Suprapubic skin (tissue), 4 donors: ENCODE measurements at places on chromosomes 2 and 18. TPM values are rescaled to one million over a fixed set of nuclear protein-coding genes. Genes with fewer than 3 reads are reported as not detected.

Gene ATP8B1
- total RNA-seq: 21.5 TPM

Gene FTCDNL1
- total RNA-seq: 7.2 TPM

Gene MYOM1
- 2.1 TPM for total RNA-seq

Gene CD302
- total RNA-seq: 13.9 TPM

Gene CNRIP1
- total RNA-seq: 13.5 TPM

Gene FBLN7
- 5.8 TPM for total RNA-seq

Gene COLEC11
- not detected for total RNA-seq

DNA sequence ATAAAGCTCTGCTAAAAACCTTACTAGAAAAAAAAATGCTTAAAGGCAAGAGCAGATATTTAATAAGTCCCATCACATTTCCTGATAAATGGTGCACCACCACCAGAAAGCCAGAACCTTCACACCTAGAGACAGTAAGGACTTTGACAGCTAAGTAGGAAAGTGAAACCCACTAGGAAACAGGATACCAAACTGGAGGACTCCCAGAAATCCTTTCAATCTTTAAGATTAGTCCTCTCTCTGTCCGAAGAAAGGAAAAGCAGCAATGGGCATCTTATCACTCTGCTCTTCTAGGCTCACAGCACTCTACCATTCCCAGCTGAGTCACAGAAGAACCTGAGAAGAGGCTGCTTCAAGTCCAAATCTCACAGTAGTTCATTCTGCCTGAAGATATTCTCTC is 3.7 kb downstream of the DYM start:
- DNase-seq: no peak
- peaks cover 24% of the 10 kb centered on the region for H3K4me1 ChIP-seq
- no peaks in the 10 kb centered on the region for H3K36me3 ChIP-seq
- no peak overlapping the region for H3K27ac ChIP-seq

DNA sequence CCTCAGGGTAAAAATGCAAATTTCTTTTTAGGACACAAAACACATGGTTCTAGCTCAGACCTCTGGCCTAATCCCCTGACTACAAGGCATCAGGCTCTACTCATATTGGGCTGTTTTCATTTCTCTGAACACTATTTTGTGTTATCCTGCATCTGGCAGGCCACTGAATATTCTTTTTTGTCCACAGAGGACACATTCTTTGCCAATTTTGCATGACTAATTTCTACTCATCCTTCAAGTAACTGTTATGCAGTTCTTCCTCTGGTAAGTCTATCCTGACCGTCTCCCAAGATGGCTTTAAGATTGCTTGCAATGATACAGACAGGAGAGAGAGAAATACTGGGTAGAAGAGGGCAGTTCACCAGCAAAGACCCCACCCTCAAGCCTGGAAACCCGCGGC is 107.6 kb upstream of the RGPD4 start:
- H3K27ac ChIP-seq: no peak overlapping the region
- no peaks in the 10 kb centered on the region for H3K36me3 ChIP-seq
- H3K4me3 ChIP-seq: no peak overlapping the region

- no peak for DNase-seq
- no peak overlapping the region for H3K4me3 ChIP-seq
- H3K4me1 ChIP-seq: peaks cover 33% of the 10 kb centered on the region
- no peak overlapping the region for H3K27ac ChIP-seq
- no peaks in the 10 kb centered on the region for H3K36me3 ChIP-seq
Measured at GRCh38 chr2:160909781-160910242, 250.4 kb upstream of the TANK start.

GRCh38 chr2:55114082-55114481 is 63.8 kb upstream of the RTN4 start:
- no peak overlapping the region for H3K4me3 ChIP-seq
- H3K36me3 ChIP-seq: no peaks in the 10 kb centered on the region
- DNase-seq: no peak
- H3K27ac ChIP-seq: no peak overlapping the region
- H3K4me1 ChIP-seq: peaks cover 27% of the 10 kb centered on the region
- no peaks in the 10 kb centered on the region for H3K27me3 ChIP-seq

GRCh38 chr2:7857904-7858303 is 824.0 kb upstream of the ID2 start:
- no peaks in the 10 kb centered on the region for H3K27me3 ChIP-seq
- H3K27ac ChIP-seq: no peak overlapping the region
- H3K4me1 ChIP-seq: no peaks in the 10 kb centered on the region
- no peaks in the 10 kb centered on the region for H3K36me3 ChIP-seq
- H3K4me3 ChIP-seq: no peak overlapping the region
- DNase-seq: no peak

DNA sequence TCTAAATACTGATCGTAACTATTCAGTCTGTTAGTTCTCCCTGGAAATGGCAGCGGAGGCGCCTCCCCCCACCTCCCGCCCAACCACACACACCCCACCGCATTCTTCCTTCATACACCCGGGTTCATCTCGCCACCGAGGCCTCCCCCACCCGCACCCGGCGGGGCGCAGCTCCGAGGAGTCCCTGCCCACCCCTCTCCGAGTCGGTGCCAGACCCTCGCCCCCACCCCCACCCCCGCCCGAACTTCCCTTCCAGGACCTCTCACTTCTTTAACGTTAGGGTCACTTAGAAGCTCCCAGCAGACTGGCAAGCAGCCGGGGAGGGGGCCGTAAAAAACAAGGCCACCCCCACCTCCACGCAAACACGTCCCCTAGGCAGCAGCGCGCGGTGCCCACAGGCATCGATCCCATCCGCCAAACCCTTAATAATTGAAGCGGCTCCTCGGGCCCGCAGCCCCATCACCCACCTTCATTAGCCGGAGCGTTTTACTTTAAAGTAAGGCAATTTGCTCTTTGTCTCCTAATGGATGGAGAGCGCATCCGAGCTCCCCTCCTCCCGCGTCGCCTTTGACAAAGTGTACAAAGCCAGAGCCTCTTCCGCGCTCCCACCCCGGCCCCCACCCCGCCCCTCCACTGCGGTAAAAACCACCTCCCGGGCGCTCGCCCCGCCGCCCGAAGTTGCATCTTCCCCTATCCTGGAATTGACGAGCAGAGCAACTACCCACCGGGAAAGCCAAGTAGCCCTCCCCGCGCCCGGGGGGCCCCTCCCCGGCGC is 624 bp downstream of the ZNF516 start:
- H3K27me3 ChIP-seq: no peaks in the 10 kb centered on the region
- peak overlapping the region; percentile 90 for H3K27ac ChIP-seq
- no peaks in the 10 kb centered on the region for H3K36me3 ChIP-seq
- H3K4me3 ChIP-seq: peak overlapping the region; percentile 84
- peaks cover 32% of the 10 kb centered on the region for H3K4me1 ChIP-seq

DNA sequence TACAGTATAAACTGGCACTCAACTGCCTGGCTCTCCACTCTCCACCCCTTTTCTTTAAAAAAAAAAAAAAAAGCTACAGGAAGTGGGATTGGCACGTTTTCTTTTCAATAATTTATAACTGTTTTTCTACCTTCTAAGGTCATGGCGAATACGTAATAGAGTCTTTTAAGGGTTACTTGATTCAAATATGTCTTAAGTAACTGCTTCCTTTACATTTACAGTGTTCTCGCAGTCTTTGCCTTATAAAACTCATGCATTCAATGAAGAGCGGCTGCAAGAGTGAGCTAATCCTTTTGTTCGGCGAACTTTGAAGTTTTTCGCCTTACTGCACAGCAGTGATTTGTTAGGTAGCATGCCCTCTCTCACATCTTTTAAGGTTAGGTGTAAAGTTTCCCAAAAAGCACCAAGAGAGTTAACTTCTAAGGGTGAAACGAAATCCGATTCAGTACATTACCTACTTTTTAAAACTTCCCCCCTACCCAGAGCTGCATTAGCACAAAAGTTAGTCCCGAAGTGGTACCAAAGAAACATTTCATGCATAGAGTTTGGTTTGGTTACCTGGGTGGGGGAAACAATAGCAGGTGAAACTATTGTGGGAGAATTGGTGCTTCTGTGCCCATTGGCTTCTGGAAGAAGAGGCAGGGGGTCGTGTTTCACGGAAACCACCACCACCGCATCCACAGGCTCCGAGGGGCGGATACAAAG is 2.0 kb downstream of the KCTD1 start:
- H3K27ac ChIP-seq: peak overlapping the region; percentile 85
- no peak for DNase-seq
- peak overlapping the region; percentile 74 for H3K4me3 ChIP-seq
- H3K4me1 ChIP-seq: peaks cover 74% of the 10 kb centered on the region
- peaks cover 17% of the 10 kb centered on the region for H3K27me3 ChIP-seq

DNA sequence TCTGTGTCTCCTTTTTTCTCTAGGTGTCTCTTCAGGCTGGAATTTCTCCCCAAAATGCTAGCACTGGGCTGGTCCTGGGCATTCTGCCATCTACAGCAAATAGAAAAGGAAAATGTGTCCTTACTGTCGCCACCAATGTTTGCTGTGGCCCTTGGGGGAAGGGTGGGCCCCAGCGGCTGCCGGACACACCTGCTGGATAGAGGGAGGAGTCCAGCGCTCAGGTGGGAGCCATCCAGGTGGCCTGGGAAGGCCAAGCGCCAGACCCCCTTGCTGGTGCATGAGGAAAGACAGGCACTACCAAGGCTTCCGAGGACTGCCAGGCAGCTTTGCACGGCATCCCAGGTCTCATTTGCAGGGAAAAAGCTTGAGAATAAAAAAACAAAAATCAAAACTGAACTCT is 147.7 kb upstream of the GATA6 start:
- no peak for DNase-seq
- H3K4me3 ChIP-seq: no peak overlapping the region
- H3K36me3 ChIP-seq: no peaks in the 10 kb centered on the region
- no peak overlapping the region for H3K27ac ChIP-seq
- H3K4me1 ChIP-seq: no peaks in the 10 kb centered on the region

GRCh38 chr2:172083628-172084394 is 1.5 kb upstream of the DLX1 start:
- H3K4me3 ChIP-seq: peak overlapping the region; percentile 1
- no peaks in the 10 kb centered on the region for H3K36me3 ChIP-seq
- no peak overlapping the region for H3K27ac ChIP-seq
- no peak for DNase-seq
- peaks cover 58% of the 10 kb centered on the region for H3K4me1 ChIP-seq
- H3K27me3 ChIP-seq: peaks cover 100% of the 10 kb centered on the region

DNA sequence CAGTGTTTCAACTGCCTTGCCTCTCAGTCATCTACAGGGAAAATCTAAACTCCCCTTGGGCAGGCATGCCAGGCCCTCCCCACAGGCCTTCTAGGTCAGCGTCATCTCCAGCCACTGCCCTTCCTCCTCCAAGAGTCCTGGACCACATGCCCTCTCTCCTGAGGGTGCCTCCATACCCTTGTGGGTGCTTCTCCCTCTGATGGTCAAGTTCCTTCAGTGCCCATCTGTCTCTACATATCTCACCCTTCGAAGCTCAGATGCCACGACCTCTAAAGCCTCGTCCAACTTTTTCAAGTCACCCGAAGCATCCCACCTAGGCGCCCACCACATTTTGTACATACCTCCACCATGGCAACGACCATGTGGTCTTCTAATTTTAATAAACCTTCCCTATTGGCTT is 22.6 kb upstream of the TMEM247 start:
- H3K4me1 ChIP-seq: peaks cover 17% of the 10 kb centered on the region
- no peak for DNase-seq
- no peak overlapping the region for H3K4me3 ChIP-seq
- H3K36me3 ChIP-seq: no peaks in the 10 kb centered on the region

GRCh38 chr2:207688597-207688996 is 22.8 kb upstream of the CCNYL1 start:
- no peaks in the 10 kb centered on the region for H3K4me1 ChIP-seq
- no peaks in the 10 kb centered on the region for H3K27me3 ChIP-seq
- H3K27ac ChIP-seq: no peak overlapping the region
- H3K4me3 ChIP-seq: no peak overlapping the region
- DNase-seq: no peak

DNA sequence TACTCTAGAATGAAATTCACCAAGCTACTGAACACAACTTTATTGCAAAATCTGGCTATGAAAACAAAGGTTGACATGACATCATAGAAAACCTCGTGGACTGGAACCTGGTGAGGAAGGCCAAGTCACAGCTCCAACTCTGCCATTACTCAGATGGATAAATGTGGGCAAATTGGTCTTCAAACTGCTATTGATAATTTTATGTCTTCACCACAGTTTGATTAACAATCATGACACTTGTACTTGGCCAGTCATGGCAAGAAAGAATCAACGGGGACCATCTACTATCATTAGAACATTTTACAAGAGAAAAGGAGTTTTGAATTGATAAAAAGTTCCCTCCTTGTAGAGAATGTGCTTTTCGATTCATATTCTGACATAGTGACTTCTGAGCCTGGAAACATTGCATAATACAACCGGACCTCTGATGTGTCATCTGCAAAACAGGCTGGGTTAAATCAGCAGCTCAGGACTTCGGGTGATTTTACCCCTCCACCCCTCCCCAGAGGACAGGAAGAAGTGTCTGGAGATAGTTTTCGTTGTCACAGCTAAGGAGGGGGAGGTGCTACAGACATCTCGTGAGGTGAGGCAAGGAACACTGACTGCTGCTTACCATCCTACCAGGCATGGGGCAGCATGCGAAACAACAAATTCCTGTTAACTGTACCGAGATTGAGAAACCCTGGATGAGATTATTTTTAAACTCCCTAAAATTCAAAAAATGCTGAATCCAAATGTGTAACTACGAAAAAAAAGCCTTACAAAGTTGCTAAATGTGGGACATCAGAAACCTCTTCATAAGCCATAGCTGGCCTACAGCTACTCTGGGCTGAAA is 8.4 kb downstream of the L3MBTL4 start:
- no peaks in the 10 kb centered on the region for H3K27me3 ChIP-seq
- H3K4me1 ChIP-seq: peaks cover 29% of the 10 kb centered on the region
- peak overlapping the region; percentile 82 for H3K27ac ChIP-seq
- DNase-seq: peak; percentile 66
- no peaks in the 10 kb centered on the region for H3K36me3 ChIP-seq

DNA sequence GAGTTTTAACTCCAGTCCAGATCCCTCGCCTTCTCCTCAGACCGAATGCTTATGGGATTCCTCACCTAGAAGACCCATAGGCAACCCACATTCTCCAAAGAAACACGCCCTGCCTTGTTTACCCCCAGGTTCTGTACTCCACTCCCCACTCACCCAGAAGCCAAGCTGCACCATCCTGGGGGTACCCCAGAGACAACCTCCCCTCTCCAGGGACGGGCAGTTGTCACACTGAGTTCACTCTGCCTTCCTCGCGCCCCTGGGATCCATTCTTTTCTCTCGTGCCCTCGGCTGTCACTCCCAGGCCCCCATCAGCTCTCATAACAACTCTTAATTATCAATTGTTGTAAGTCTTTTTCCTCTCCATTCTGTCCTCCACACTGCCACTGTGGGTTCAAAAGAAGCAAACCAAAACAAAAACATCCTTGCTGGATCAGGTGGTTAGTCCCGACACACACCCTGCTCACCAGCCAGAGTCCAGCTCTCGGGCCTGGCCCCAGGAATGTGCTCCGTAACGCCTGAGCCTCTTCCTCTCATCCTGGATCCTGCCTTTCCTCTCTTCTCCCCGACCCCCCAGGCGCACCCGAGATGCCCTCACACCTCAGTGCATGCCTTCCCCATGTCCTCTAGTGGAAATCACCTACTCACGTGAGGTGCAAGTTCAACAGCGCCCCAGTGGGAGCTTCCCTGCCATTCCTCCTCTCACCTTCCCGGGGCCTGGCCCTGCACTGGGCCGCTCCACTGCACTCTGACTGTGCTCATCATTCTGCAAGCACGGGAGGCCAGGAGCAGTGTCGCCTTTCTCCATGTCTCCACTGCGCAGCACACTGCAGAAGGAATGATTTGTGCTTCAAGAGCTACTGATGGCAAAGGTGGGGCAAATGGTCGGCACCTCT is 20.7 kb downstream of the COX7A2L start:
- DNase-seq: no peak
- H3K27me3 ChIP-seq: no peaks in the 10 kb centered on the region
- no peak overlapping the region for H3K27ac ChIP-seq
- no peak overlapping the region for H3K4me3 ChIP-seq
- peaks cover 24% of the 10 kb centered on the region for H3K36me3 ChIP-seq
- peaks cover 22% of the 10 kb centered on the region for H3K4me1 ChIP-seq

- H3K27me3 ChIP-seq: no peaks in the 10 kb centered on the region
- no peak for DNase-seq
- H3K4me3 ChIP-seq: no peak overlapping the region
- no peak overlapping the region for H3K27ac ChIP-seq
- H3K36me3 ChIP-seq: no peaks in the 10 kb centered on the region
Measured at GRCh38 chr2:4507661-4508060, 804.3 kb downstream of the DCDC2C start.
